A549 treated with DMSO at 1 μM for 4 hours (cell line): ENCODE measurements at places on chromosomes 13 and 19. TPM values are rescaled to one million over a fixed set of nuclear protein-coding genes. Genes with fewer than 3 reads are reported as not detected.

Gene POSTN
- total RNA-seq: 0.06 to 0.09 TPM (median 0.07 TPM) in 3 of 5 replicates, not detected in the others

Gene DCT
- total RNA-seq: not detected in 5 replicates

Gene ZNF813
- 0.16 to 0.80 TPM (median 0.26 TPM) in 5 replicates for total RNA-seq

Gene C19orf73
- 1.3 to 2.2 TPM (median 2.0 TPM) in 5 replicates for total RNA-seq

Gene DZIP1
- total RNA-seq: 9.5 to 15.2 TPM (median 13.9 TPM) in 5 replicates

Gene SLC5A5
- 0.13 to 0.24 TPM (median 0.13 TPM) in 5 replicates for total RNA-seq

Gene NBEA
- total RNA-seq: 2.1 to 2.5 TPM (median 2.3 TPM) in 5 replicates

Gene ZNF345
- 0.07 to 0.49 TPM (median 0.08 TPM) in 5 replicates for total RNA-seq

Gene FLT3
- not detected in 5 replicates for total RNA-seq

Gene SMIM44
- not detected in 5 replicates for total RNA-seq

Gene LHB
- not detected in 5 replicates for total RNA-seq

Gene PGLYRP1
- not detected in 5 replicates for total RNA-seq

Gene ZSCAN4
- not detected in 5 replicates for total RNA-seq

Gene ZNF700
- total RNA-seq: 0.19 to 0.33 TPM (median 0.30 TPM) in 5 replicates
